ENCODE measurements at places on chromosomes 3 and 15.

DNA sequence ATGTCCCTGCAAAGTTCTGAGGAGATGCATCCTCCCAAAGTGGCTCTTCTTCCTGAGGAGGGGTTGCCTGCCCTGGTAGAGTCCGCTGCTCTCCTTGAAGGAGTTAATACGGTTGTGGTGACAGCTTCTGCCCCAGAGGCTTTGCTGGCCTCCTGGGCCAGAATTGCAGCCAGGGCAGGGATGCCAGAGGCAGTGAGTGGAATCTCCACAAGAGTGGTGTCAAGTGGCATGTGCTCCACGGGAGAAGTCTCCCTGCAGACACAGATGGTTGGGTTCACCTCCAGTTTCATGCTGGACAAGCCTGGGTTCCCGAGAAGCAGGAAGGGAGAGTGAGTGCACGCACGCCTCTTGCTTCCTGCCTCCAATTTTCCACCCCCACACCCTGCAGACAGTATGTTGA is 105.5 kb downstream of the SLC25A26 start:
- no peak for DNase-seq

DNA sequence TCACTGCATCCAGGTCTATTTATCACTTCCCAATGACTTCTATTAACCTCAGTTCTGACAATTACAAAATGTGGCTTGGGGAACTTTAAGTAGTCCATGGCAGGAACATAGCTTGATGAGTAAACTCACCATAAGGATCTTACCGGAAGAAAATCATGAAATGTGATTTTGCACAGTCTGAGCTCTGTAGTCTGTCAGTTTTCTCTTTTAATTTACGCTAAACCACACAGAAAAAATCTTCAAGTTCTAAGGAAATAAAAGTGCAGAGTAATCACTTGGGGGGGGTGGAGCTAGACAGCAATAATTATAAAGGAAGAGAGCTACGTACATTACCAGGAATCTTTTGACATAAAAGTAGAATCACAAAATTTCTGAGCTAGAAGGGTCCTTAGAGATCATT is 9.2 kb downstream of the TBC1D5 start:
- no peak for DNase-seq

GRCh38 chr3:160098926-160099626 is 110.4 kb downstream of the IL12A start:
- DNase-seq: no peak

- DNase-seq: peak; percentile 92
These were observed at the start of gene CFAP92 for GRCh38 chr3:128993461-128994172. Gene CFAP92 (minus strand): TSS chr3:128994076. CDS start chr3:128993304, 772 bp downstream.

DNA sequence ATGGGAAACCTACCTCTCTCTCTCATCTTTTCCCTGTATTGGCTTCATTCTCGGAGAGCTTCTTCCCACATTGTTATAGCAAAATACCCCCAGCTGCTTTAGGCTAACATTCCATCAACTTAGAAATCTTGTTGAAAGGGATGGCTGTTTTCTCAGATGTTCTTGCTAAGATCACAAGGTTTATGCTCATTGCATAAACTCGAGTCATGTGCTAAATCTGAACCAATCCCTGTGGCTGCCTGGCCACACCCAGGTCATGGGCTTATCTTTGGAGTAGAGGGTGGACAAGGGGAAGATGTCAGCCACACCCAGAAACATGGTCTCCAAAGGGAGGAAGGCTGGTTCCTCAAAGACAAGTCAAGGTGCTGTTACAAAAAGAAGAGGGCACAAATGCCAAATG is 150.6 kb upstream of the UMPS start:
- DNase-seq: no peak

DNA sequence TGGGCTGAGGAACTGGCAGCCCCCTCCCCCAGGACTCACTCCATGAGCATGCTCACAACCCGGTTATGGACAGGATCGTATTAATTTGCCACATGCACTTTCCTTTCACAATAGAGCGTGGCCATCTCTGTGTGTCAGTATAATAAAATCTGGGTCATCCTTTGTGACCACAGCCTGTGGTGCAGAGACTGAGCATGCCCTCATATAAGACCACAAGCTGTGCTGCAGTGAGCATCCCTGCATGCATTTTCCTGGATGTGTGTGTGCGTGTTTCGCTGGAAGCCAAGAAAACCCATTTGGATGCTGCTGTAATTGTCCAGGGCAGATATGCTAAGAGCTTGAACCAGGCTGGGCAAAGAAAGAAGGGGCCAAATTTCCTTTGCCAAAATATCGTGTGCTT is 39.7 kb downstream of the CYP11A1 start:
- no peak for DNase-seq

DNA sequence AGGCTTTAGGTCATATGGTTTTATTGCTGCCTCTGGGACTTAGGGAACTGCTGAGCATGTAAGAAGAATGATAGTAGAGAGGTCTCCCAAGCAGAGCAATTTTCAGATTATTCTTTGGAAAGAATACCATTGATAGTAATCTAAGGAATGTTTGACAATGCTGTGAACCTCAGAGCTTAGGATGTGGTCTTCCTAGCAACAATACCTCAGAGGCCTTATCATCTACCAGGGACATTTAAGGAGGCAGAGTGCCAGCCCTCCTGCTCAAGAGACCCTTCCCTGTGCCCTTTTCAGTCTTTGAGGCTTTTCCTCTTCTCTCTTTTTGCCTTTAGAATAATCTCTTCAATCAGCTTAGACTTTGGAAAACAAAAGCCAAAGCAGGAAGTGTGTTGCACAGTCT is 272.1 kb downstream of the OXSM start:
- DNase-seq: no peak

DNA sequence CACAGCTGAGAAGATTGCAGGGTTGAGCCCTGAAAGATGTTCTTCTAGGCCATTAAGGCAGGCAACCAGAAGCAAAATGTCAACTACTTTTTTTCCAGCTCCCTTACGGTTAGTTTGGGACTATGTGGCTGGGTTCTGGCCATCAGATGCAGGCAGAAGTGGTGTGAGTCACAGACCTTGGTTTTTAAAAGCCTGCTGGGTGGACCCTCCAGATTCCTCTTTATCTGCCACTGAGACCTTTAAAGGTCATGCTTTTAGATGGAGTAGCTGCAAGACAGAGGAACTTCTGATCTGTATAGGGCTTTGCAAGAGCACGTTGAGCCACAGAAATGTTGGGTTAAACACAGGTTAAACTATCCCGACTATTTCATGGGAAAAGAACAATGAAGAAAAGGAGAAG is 102.9 kb downstream of the CHST2 start:
- DNase-seq: no peak

DNA sequence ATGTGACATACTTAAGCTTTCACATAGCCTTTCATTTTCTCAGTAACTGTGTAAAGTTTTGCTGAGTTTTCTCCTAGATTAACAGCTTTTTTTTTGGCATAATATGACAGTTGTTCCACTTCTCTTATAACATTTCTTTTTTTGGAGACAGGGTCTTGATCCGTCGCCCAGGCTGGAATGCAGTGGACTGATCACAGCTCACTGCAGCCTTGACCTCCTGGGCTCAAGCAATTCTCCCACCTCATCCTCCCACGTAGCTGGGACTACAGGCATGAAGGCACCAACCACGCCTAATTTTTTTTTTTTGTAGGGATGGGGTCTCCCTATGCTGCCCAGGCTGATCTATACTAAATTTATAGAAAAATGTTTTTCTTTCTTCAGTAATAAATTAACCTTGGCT is 30.1 kb downstream of the DLG1 start:
- DNase-seq: peak; percentile 57

GRCh38 chr3:195079636-195080035 is 191.3 kb downstream of the XXYLT1 start:
- no peak for DNase-seq

GRCh38 chr15:64530918-64531317 is 70.5 kb downstream of the ZNF609 start:
- no peak for DNase-seq

- DNase-seq: no peak
These were observed 492 bp upstream of the HIGD1A start for GRCh38 chr3:42804831-42805132.

DNA sequence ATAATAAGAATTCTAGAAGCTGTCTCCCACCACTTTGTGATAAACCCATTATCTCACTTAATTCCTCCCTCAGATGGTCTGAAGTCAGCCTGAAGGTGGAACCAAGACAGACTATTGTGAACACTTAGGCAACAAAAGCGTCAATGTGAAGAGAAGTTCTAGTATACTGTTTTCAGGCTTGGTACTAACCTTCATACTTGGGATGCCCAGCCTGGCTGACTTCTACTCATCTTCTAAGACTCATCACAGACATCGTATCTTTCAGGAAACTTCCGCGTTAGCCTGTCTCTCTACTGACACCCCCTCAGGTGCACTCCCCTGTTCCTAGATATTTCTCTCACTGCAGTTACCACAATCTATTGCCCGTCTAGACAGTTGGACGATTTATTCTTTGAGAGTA is 201.2 kb downstream of the SATB1 start:
- DNase-seq: no peak

DNA sequence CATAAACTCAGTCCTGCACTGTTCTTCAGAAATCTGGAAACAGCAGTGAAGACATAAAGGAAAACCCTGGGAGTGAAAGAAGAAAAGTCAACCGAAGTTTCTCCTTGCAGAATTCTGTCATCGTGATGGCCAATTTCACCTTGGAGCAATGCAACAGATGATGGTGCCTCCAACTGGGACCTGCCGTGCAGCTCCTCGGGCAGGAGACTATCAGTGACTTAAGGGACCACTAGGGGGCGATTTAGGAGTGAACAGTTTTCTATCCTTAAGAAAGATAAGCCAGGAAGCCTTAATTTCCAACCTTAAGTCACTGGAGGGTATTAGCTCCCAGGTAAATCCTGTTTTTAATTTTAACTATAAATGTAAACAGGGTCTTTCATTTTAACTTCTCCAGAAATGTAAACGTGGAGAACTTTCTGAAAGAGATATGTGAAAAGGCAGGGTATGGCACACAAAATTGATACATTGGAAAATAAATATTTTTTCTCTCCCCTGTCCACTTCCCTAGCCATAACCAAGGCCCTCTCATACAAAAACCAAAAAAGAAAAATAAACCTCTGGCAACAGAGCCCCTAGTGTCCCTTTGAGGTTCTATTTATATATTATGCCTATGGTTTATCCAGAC is 116.3 kb downstream of the PDZRN3 start:
- peak; percentile 71 for DNase-seq

GRCh38 chr3:57538465-57538864 is 5.7 kb downstream of the DNAH12 start:
- DNase-seq: no peak

DNA sequence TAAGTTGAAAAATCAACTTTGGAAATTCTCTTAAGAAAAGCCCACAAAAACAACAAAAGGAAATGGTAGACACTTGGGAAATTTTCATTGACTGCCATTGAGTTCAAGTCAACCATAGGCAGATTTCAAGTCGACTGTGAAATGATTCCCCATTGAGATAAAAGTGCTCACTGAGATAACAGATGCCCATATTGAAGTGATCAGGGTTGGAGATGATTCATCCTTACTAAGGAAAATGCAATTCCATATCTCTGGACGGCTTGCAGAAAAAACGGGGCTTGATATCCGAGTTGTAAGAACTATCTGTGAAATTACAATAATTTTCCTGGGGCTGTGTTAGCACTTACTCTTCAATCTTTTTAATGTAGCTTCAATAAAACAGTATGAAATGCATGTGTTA is 373.1 kb upstream of the THRB start:
- DNase-seq: no peak

DNA sequence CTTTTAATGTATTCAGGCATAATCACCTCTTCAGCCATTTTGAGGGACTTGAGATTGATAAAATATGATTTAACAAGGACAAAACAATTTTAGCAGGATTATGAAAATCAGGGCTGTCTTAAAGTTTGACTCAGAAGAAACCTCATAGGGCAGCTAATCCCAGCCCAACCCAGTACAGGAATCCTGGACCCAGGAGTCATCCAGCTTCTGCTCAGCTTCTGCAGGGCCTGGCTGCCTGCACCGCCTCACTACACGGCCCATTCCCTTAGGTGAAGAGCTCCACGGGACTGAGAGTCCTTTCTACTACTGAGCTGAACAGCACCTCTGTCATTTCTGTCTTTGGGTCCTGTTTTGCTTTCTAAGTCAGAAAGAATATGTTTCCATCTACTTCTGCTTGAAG is 37.5 kb downstream of the ARHGAP31 start:
- no peak for DNase-seq

GRCh38 chr15:80992441-80992840 is 2.8 kb upstream of the MESD start:
- DNase-seq: no peak

- no peak for DNase-seq
These were observed 30.4 kb upstream of the LIMD1 start for GRCh38 chr3:45564172-45564571.

GRCh38 chr3:171516765-171517164 is 56.6 kb upstream of the TNIK start:
- no peak for DNase-seq

DNA sequence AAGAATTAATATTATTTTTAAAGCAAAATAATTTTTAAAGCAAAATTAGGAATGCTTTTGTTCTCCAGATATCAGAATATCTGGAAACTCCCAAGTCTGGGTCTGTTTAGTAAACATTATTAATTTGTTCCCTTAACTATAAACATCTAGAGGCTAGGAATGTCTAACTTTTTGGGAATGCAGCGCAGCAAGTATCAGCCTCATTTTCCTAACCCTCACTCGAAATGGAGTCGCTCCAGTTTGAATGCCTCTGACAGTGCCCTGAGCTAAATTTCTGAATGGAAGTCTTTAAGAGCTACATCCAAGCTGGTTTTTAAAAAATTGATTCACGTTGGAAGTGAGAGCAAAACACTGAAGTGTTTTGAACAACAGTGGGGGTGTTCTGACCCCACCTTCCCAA is 74.4 kb upstream of the WNT7A start:
- DNase-seq: no peak

DNA sequence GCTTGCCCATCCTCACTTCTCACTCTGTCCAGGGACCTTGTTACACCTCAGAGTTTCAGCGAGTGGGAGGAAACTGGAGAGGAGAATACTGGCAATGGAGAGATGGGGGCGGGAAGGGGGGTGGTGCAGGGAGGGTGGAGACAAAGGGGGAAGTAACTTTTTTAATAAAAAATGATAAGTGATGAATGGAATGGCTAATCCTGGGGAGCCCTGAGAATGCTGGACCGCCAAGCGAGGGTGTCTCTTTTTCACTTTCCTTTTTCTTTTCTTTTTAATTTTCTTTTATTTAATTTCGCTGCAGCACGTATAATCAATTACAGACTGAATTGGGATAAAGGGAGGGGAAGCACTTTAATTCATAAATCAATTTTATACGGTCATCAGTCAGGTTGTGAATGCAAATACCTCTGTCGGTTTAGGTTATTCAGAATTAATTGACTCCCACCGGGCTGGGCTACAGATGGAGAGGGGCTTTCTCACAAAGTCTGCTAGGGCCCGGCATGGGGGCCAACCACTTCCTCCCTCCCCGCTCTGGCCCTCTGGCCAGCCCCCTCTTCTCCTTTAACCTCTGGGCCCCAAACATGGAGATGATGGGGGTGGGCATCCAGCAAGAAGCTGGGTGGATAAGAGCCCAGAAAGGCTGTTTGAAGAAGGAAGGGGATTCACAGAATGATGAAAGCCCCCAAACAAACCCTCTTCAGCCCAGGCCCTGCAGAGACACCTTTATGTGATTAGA is 106.8 kb upstream of the BOC start:
- no peak for DNase-seq
